ENCODE measurements at places on chromosomes 5 and 9. TPM values are rescaled to one million over a fixed set of nuclear protein-coding genes. Genes with fewer than 3 reads are reported as not detected.

FAXDC2 gene
- total RNA-seq: 32.3 TPM

ZFP2 gene
- 8.7 TPM for total RNA-seq

EPB41L4B gene
- total RNA-seq: 5.3 TPM

MYORG gene
- total RNA-seq: 4.6 TPM

EQTN gene
- not detected for total RNA-seq

GLRA1 gene
- not detected for total RNA-seq

PCDHGA12 gene
- total RNA-seq: 14.4 TPM

GPR151 gene
- total RNA-seq: 1.2 TPM

ANKRD18A gene
- 1.4 TPM for total RNA-seq

PPP2CA gene
- total RNA-seq: 61.9 TPM

SETD9 gene
- not detected for total RNA-seq

FBP1 gene
- not detected for total RNA-seq

OR1N2 gene
- 0.72 TPM for total RNA-seq

FOXD4 gene
- 3.4 TPM for total RNA-seq

NTNG2 gene
- total RNA-seq: 3.9 TPM

BARX1 gene
- total RNA-seq: not detected

OCLN gene
- total RNA-seq: 12.5 TPM

HRH2 gene
- 1.7 TPM for total RNA-seq

PPP2R2B gene
- total RNA-seq: 5.1 TPM

PCDHGB4 gene
- total RNA-seq: 18.3 TPM

AIF1L gene
- 35.4 TPM for total RNA-seq

DRD1 gene
- total RNA-seq: 2.4 TPM

PPIC gene
- 160 TPM for total RNA-seq

FBXL7 gene
- total RNA-seq: 7.9 TPM

SH3GL2 gene
- 3.6 TPM for total RNA-seq

FBXL17 gene
- total RNA-seq: 14.2 TPM

LCP2 gene
- total RNA-seq: 9.9 TPM

PCDHGA11 gene
- 7.9 TPM for total RNA-seq

CFAP157 gene
- 2.9 TPM for total RNA-seq
